ENCODE measurements at places on chromosomes 12 and 14. TPM values are rescaled to one million over a fixed set of nuclear protein-coding genes. Genes with fewer than 3 reads are reported as not detected.

PIWIL1 gene
- total RNA-seq: not detected

SGPP1 gene
- total RNA-seq: 9.9 TPM

GPR84 gene
- not detected for total RNA-seq

METTL17 gene
- 23.5 TPM for total RNA-seq

VDR gene
- total RNA-seq: under 0.01 TPM

TMCC3 gene
- 4.8 TPM for total RNA-seq

CD163L1 gene
- total RNA-seq: 16.0 TPM

ALDH2 gene
- 62.2 TPM for total RNA-seq

NOP9 gene
- 23.0 TPM for total RNA-seq

DHRS2 gene
- total RNA-seq: 1.7 TPM

RIC8B gene
- 8.2 TPM for total RNA-seq

TMPRSS12 gene
- not detected for total RNA-seq

TSHR gene
- total RNA-seq: not detected

GPATCH2L gene
- 31.7 TPM for total RNA-seq

GOLGA3 gene
- 53.0 TPM for total RNA-seq

HOXC12 gene
- not detected for total RNA-seq

ADCY4 gene
- total RNA-seq: 51.2 TPM

LHX5 gene
- not detected for total RNA-seq

HRK gene
- total RNA-seq: not detected

All from dermis microvascular lymphatic vessel endothelial cell (primary cell).